ENCODE measurements at places on chromosomes 11 and 22.
A peak's percentile ranks its signal among the peaks of the same experiment; 100 is the strongest.

DNA sequence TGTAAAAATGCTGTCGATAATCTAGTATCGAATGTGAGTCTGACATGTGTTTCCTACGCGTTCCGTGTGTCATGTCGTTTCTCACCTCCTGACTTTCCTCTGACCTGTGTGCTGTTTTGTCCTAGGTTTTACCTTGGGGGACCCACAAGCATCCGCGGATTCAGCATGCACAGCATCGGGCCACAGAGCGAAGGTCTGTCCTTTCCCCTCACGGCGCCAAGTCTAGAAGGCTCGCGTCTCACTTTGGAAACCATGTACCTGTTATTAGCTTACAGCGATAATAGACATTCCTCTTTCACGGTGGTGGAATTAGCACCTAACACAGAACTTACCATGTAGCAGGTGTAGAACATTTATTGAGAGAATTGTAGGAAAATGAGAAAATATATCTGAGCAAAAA, 28.6 kb downstream of the SAMM50 start:
- DNase-seq, result no peak

- no peak for DNase-seq
Observed at GRCh38 chr22:36873614-36874308, 13.0 kb downstream of the NCF4 start.

- DNase-seq, result no peak
Observed at GRCh38 chr22:21451545-21452520, 15.4 kb upstream of the TMEM191C start.

DNA sequence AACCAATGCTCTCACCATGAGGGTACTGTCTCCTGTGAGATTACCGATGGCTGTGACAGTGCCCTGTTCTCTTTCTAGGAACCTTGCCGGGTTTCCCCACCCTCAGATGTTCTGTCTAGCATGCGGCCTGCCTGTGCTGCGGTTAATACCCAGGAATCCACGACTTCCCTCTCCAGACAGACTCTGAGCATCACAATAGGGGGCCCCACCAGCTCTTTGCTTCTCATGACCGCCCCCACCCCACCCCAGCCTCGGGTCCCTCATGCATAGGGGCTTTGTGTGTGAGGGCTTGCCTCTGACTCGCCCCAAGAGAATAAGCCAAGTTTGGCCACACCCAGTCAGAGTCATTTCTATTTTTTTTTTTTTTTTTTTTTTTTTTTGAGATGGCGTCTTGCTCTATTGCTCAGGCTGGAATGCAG, 10.3 kb downstream of the PARVG start:
- DNase-seq, result no peak

- DNase-seq, result peak; percentile 26
Observed at GRCh38 chr22:32123657-32124056, 35.4 kb downstream of the C22orf42 start.

GRCh38 chr11:33172996-33173395, 11.7 kb upstream of the CSTF3 start:
- no peak for DNase-seq

DNA sequence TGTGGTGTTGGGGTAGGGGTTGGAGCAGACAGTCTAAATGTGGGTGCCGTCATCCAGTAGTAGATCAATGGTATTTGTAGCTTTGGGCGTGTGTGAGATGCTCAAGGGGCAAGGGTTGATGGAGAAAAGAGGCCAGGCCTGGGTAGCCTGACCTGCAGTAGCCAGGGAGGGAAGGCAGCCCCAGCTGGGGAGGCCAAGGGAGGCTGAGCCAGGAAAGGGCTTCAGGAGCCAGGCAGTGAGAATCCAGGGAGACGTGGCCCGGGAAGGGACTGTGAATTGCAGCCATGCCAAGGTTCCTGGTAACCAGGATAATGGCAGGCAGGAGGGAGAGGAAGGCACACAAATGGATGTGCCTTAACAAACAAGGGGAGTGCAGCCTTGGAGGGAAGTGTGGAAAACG, 2.5 kb upstream of the DERL3 start:
- no peak for DNase-seq

DNA sequence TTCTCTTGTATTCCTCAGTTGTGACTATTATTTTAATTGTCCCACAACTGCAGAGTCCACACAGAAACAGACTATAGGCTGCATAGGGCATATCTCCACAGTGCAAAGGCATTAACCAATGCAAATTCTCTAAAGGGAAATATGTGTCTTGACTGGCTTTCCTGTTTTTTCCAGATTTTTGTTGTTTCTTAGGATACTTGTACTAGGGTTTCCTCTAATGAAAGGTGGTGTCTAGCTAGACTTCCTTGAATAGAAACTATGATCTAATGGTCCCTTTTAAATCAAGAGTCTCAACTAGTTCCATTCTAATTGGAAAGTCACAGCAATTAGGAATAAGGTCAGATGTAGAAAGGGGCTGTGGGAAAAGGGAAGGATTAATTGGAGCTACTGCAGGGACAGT, 37.6 kb downstream of the SLC36A4 start:
- DNase-seq, result no peak

DNA sequence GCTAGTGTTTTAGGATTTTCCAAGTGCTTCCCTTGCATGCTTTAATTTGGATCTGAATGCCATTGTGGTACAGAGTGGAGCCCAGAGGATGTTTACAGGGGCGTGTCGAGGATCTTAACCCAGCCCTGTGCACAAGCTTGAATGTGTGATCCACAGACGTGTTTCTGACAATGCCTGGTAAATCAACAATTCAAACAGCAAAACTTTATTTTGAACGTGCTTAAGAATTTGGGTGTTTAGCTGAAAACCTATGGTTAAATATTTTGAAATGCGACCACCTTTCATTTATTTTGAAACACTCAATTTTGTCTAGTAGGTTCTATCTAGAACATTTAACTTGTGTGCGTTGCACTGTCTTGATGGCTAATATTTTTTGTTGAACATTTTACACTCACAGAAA, 1.8 kb downstream of the TUBA8 start:
- no peak for DNase-seq

DNA sequence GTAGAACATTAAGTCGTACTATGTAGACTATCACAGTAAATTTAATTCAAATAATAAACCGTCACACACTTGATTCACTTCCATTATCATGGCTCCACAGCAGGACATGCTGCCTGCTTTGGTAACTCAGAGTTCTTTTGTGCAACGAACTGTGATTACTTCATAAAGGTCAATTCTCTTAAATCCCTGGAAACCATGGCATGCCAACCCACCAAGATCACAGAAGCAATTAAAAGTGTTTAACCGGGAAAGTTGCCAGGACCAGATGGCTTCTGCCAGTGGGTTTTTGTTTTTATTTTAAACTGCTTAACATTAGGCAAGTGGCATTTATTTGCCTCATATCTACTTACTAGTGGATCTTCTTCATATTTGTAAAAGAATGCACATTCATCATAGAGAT, 1162.1 kb downstream of the DLG2 start:
- no peak for DNase-seq

DNA sequence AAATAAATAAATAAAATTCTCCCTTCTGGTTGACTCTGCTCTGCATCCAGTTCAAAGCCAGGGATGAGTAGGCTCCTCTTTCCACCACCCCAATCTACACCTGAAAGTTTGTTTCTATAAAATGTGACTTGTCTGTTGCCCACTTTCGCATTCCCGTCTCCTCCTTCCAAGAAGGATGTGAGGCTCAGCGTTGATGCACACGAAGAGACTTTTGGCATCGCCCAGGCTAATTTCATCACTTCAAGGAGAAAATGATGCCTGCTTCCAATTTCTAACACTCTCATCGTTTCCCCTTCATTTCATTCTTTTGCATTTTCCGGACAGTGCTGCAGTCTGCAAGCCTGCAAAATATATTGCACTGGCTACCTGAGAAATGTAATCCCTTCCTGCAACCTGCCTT, 3.9 kb downstream of the MPPED1 start:
- no peak for DNase-seq

DNA sequence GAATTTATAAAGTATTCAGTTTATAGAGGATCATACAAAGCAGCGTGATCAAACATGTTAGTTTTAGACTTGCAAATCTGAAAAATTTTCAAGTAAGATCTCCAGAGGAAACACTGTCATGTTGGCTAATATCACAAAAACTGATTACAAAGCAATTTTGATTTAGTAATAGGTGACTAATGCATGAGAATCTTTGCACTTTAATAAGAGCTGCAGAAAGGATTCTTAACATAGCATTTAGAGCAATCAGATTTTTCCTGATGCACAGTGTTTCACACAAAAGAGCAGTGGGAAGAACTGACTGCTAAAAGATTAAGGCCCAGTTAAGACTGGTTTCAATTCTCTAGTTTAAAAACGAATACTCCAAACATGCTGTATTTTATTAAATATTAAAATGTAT, 321.2 kb downstream of the GUCY1A2 start:
- DNase-seq, result no peak

DNA sequence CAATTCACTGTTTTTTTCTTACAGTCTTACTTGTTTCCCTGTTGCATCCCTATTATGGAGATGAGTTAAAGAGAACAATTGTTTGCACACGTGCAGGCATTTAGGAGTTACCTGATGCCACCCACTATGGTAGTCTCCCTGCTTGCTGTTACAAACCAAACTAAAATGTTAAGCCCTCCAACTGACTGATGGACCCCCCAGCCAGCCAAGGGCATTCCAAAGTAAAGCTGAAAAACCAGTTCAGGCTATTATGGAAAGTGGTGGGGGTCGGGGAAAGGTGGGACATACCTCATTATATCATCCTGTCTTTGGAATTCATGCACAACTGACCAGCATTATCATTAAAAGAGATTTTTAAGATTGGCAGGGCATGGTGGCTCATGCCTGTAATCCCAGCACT, 47.0 kb upstream of the GNAZ start:
- DNase-seq, result no peak

DNA sequence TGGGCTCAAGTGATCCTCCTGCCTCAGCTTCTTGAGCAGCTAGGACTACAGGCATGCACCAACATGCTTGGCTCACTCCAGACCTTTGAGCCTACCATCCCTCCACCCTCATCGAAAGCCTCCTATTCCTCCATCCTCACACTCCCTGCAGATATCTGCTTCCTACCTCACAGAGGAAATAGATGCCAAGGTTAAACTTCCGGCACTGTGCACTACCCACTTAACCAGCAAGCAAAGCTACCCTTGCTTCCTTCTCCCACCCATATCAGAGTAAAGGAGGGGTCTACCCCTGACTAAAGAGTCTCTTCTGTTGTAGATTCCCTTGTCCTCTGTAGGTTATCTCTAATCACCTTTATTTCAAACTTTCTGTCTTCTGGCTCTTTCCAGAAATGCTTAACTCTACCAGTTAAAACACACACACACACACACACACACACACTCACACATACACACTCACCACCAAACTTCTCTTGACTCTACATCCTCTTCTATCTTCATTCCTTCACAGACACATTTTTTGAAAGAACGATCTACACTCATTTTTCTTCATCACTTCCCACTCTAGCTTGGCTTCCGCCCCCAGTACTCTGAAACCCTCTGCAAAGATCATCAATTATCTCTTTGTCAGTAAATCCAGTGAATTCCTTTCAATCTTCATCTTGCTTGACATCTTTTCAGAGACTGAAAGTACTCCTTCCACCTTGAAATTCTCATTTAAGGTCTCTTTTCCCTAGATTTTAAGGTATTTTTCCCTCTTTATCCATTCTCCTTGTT, 10.9 kb upstream of the SIK2 start:
- no peak for DNase-seq

GRCh38 chr11:20048246-20048645, 112.0 kb downstream of the DBX1 start:
- DNase-seq, result no peak

DNA sequence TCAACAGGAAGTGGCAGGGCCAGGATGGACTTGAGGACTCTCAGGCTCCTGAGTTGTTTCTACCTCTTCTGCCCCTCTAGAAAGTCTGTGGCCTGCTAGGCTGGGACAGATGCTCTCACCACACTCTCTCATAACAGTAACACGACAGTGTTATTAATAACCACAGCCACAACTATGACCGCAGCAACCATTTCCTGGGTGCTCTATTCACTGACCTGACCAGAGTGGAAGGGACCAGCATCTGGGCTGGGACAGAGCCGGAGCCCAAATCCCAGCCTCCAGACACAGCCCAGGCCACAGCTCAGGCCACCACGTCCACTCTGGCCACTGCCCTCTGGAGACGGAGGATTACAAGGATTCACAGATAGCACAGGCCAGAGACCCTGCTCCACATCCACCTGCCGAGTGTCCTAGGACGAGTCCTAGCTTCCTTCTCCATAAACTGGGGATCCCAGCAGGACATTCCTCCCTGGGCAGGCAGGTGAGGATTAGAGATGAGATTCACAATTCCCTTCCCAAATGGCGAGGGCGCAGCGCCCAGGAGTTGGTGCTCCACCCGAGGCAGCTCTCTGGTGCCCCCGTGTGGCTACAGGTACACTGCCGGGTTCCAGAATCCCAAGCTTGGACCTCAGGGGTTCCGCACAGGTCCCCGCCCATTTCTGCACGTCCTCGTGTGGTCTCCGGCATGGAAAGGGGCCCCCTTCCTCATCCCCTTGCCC, 7.1 kb downstream of the PNPLA5 start:
- DNase-seq, result no peak

DNA sequence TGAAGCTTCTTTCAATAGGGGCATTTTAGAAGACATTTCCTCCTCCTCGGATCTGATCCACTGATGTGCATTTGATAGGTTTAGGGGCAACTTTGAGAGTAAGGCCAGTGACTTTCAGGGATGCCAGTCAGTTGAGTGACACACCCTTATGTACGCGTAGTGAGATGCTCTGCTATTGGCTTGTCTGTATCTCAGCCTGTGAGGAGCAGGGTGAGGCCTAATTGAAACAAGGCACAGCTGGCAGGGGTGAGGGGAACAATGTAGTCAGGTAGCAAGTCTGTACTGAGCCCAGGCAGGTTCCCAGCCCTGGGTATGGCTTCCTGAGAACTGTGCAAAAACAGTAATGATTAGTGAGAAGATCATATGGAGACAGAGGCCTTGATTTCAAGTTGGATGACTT, 61.5 kb downstream of the STIM1 start:
- DNase-seq, result peak; percentile 0

DNA sequence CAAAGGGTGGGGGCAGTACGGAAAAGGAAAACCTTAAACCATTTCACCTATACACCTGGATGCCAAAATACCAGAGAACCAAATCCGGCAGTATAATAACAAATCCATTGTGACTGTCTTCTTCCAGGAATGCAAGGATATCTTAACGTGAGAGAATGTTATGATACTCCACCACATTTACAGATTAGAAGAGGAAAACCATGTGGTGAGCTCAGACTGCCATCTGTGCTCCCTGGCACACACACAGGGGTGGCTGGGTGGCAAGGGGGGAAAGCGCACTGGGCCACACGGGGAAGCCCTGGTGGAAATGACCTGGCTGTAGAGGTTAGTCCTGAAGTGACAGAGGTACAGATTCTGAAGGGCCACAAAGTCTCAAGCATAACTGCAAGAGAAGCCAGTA, 9.9 kb downstream of the EIF1AD start:
- DNase-seq, result no peak

DNA sequence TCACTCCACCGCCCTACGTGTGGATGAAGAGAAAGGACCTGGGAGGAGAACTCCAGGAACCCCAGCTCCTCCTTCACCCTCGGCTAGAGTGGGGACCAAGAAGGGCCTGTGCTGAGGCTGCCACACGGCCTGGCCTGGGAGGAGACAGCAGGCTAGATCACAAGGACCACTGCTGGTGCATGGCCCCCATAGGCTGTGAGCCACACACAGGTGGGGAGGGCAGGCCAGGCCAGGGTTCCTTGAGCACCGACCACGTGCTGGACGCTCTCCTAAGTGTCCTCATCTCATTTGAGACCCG, 1392.4 kb downstream of the TBC1D22A start:
- DNase-seq, result no peak
